D341Med (cell line): ENCODE measurements at places on chromosomes 3 and 15.

DNA sequence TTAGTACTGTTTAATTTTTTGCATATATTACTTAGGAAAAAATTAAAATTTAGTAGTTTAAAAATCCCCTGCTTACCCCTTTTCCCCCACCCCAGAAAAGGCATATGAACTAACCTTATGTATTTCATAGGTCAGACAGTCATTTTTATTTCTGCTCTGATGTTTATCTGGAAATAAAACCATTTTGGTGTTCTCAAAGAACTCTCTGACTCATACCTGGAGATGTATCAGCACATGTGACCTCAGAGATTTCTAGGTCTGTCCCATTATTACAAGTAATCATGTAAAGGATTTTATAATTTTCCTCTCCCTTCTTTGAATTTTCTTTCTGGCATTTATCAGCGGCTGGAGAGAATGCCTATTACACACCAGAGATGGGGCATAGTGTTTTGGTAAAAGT lies 14.1 kb upstream of the CCR8 start:
- DNase-seq = no peak

GRCh38 chr3:128814060-128814459 lies 65.4 kb upstream of the ACAD9 start:
- DNase-seq = no peak

DNA sequence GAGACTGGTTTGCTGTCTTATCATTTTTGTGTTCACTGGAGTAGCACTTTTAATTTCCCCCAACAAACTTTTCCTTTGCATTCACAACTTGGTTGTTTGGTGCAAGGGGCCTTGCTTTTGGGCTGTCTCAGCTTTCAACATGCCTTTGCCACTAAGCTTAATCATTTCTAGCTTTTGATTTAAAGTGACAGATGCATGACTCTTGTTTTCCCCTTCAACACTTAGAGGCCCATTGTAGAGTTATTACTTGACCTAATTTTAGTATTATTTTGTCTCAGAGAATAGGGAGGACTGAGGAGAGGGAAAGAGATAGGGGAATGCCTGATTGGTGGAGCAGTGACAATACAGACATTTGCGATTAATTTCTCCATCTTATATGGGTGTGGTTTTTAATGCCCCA lies 340.1 kb upstream of the MANF start:
- no peak for DNase-seq

DNA sequence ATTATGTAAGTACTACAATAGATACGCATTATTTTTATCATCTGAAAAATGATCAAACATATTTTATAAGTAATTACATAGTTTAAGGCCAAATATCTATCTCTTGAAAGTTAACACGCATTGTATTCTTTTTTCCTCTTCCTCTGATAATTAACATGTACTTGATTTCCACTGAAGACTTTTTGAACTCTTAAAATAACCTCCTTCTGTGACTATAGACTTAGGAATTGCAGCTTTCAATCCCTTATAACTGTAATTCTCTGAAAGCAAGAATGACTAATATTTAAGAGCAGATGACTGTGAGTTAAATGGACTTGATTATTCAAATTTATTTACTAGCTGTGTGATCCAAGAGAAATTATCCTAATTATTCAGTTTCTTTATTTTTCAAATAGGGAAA lies 730.6 kb upstream of the NECTIN3 start:
- no peak for DNase-seq

GRCh38 chr3:98986073-98986472 lies 84.6 kb upstream of the DCBLD2 start:
- no peak for DNase-seq
